ENCODE measurements at places on chromosomes 12 and 14.

DNA sequence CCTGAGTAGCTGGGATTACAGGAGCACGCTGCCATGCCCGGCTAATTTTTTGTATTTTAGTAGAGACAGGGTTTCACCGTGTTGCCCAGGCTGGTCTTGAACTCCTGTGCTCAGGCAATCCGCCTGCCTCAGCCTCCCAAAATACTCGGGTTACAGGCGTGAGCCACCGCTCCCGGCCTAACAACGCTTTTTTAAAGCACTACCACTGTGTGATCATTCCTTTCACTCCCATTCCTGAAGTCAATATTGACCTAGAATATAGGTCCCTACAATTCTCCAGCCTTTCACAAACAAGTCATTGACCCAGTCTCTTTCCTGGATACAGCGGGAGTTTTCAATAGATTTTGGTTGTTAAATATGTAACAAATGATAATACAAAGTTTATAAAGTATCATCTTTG is 62.8 kb downstream of the KIF21A start:
- DNase-seq: peak; percentile 16

- DNase-seq: no peak
Observed at GRCh38 chr12:50528800-50529199, 24.0 kb downstream of the DIP2B start.

DNA sequence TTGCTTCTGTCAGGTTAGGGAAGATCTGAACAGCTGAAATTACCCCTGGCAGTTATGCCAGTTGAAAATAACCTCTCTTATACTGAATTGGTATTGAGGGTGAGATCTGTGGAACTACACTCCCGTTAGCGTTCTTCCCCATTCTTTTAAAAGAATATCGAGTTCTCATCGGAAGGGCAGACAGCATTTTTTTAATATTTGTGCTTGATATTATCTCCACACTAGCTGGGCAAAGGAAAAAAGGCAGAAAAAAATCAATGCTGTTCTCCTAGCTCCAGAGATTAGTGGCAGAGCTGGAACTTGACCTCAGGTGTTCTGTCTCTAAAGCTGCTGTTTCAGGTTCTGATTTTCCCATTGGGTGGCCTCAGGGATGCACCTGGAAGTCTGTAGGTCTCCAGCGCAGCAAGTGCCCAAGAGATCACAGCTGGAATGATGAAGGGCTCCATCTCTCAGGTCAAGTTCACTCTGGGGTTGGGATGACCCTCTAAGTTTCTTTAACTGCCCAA is 67.5 kb downstream of the SLC38A1 start:
- DNase-seq: no peak

GRCh38 chr12:77131977-77132490 is 66.7 kb upstream of the E2F7 start:
- no peak for DNase-seq

DNA sequence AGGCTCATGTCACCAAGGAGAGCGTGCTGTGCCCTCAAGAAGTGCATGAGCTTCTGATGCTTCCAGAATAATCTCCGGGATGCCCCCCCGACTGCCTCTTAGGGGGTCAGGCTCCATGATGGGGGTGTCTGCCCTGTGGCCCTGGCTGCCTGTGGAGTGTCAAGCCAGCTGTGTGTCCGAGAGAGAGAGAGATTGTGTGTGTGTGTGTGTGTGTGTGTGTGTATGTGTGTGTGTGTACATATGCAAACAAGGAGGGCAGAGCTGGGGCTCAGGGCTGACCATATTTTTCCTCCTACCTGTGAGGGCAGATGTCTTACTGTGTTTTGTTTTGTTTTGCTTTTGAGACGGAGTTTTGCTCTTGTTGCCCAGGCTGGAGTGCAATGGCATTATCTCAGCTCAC is 5.6 kb upstream of the ALDH2 start:
- DNase-seq: no peak

DNA sequence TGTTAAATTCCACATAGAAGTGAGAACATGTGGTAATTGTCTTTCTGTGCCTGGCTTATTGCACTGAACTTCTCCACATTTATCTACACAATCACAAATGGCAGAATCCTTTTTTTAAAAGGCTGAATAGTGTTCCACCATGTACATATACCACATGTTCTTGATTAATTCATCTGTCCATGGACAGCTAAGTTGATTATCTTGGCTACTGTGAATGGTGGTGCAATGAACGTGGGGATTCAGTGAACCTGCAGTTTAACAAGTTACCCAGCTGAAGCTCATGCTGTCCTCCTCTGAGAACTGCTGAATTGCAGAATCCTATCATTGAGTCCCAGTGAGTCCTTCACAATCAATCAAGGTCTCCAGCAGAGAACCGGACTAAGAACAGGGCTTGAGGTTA is 74.9 kb downstream of the TBK1 start:
- no peak for DNase-seq

- no peak for DNase-seq
Observed at GRCh38 chr12:130948751-130949150, 5.0 kb upstream of the ADGRD1 start.

GRCh38 chr14:24307575-24308341 is at the start of gene CIDEB:
Gene CIDEB (minus strand): TSS chr14:24307977. CDS start chr14:24307858, 119 bp downstream.
- peak; percentile 99 for DNase-seq

- peak; percentile 72 for DNase-seq
Observed at GRCh38 chr12:124828264-124829007, 35.2 kb downstream of the SCARB1 start.

GRCh38 chr12:94525951-94526350 is 66.3 kb upstream of the CEP83 start:
- DNase-seq: no peak

DNA sequence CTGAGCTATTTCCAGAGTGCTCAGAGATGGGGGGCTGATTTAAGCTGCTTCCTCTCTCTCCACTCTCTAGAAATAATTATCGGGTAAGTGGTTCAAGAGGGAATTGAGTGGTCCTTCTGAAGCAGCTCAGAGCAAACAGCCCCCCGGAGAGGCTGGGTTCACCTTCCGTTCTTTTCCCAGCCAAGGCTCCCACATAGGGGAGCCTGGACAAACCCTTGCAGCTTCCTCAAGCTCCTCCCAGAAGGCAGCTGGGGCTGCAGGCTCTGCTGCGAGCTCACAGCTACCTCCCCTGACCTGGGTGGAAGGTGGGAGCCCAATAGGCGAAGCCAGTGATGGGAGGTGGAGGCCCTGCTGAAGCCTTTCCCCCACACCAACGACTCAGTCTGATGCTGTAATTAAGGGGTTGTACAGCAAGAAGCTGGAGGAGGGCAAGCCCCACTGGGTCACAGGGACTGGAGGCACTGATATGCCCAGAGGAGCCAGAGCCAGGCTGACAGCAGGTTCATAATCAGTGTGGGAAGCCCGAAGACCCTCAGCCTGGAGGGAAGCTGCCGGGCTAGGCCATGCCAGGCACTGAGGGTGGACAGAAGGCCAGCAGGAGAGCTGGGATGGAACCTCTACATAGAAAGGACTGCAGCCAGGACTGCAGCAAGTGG is 52.4 kb downstream of the ARL6IP4 start:
- no peak for DNase-seq

DNA sequence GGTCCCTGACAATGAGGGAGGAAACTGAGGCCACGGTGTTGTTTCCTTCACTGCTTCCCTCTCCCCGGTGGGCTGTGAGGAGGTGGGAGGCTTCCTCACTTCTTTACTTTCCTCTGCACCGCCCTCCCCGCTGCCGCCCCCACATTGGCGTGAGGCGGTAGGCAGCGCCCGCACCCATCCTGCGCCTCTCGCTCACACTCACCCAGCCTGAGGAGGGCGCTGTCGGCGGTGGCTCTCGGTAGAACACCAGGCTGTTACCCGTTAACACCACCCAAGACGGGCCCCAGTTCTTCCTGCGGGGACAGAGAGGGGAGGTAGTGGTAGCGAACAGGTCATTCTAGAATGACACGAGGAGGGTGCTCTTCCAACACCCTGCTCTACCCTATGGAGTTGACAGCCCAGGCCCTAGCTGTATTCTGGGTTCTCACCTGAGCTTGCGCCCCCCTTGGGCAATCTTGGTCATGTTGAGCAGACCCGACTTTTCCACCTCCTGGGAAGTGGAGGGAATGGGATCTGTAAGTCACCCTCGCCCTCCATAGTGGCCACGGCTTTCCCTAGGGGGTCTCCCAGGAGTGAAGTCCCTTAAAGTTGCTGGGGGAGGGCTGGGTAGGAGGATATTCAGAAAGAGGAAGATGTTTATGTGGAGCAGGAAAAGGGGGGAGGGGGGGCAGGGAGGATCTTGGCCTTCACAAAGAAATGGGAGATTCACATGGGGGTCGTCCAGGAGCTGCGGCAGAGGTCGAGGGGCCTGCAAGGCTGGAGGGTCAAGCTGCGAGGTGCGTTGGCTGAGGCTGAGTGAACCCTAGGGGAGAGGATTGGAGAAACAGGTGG is 3.3 kb downstream of the ARHGAP9 start:
- peak; percentile 66 for DNase-seq

- no peak for DNase-seq
Observed at GRCh38 chr12:27289414-27289813, 43.2 kb upstream of the BMAL2 start.

DNA sequence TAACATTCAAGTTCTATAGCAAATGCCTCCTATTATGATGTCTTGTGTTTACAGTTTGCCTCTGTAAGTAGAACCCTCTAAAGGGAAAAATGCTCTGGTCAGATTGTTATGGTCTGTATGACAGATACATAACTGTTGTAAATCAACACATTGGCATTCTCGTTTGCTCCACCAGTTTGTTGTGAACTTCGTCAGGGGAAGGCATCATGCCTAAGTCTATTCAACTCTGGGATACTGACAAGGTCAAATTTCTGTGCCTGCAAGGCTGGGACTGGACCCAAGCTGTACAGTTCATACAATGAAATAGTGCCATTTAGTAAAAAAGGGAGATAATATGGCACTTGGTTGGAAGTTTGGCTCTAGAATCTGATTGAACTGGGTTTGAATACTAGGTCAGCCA is 392.3 kb downstream of the RAD51B start:
- DNase-seq: no peak

DNA sequence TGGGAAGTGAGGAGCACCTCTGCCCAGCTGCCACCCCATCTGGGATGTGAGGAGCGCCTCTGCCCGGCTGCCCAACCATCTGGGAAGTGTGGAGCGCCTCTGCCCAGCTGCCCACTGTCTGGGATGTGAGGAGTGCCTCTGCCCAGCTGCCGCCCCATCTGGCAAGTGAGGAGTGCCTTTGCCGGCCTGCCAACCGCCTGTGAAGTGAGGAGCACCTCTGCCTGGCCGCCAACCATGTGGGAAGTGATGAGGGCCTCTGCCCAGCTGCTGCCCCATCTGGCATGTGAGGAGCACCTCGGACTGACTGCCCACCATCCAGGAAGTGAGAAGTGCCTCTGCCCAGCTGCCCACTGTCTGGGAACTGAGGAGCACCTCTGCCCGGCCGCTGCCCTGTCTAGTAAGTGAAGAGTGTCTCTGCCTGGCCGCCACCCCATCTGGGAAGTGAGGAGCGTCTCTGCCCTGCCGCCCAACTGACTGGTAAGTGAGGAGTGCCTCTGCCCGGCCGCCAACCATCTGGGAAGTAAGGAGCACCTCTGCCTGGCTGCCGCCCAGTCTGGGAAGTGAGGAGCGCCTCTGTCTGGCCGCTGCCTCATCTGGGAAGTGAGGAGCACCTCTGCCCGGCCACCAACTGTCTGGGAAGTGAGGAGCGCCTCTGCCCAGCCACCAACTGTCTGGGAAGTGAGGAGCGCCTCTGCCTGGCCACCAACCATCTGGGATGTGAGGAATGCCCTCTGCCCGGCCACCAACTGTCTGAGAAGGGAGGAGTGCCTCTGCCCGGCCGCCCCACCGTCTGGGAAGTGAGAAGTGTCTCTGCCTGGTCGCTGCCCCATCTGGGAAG is 22.6 kb downstream of the FAR2 start:
- no peak for DNase-seq

GRCh38 chr14:23171222-23171975 is 12.1 kb downstream of the SLC7A8 start:
- no peak for DNase-seq

DNA sequence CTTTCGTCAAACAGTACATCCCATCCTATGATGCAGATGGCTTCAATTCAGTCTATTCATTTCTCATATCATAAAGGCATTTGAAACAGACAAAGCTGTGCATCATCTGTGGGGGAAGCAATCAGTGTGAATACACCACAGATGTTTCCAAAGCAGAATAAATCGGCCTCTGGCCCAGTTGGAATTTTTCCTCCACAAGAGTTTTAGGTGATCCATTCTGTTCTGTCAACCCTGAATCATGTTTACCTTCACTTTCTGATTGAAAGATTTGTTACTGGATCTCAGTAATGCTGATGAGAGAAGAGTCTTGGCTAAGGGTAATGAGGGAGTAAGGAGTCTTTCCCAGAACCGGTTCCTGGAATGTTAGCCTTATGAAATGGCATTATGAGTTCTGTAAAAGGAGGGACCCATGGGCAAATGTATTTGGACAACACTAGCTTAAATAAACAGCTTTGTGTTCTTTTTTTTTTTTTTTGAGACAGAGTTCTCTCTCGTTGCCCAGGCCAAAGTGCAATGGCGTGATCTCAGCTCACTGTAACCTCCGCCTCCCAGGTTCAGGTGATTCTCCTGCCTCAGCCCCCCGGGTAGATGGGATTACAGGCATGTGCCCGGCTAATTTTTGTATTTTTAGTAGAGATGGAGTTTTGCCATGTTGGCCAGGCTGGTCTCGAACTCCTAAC is 62.5 kb downstream of the TPH2 start:
- no peak for DNase-seq

- no peak for DNase-seq
Observed at GRCh38 chr12:42539696-42540095, 49.9 kb downstream of the PRICKLE1 start.

DNA sequence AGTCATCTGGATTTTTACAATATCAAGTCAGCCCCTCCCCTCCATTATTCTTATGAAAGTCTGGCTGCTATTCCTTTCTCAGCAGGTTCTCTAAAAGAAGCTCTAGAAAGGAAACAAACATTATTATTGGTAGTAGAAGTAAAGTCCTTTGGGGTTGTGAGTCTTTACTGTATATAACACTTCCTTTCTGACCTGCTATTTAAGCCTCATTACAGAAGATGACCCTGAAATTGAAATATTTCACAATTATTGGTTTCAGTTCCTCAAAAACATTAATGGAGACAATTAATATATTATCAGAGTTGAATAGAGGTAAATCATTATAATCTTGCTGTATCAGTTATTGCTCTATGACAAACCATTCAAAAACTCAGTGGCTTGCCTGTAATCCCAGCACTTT is 19.3 kb downstream of the PLEKHA5 start:
- DNase-seq: no peak

Data from HuH-7 (cell line).